ENCODE measurements at places on chromosomes 12 and 14. TPM values are rescaled to one million over a fixed set of nuclear protein-coding genes. Genes with fewer than 3 reads are reported as not detected.

- H3K36me3 ChIP-seq, result no peaks in the 10 kb centered on the region
- peaks cover 3% of the 10 kb centered on the region for H3K4me1 ChIP-seq
- DNase-seq, result no peak
- H3K4me3 ChIP-seq, result no peak overlapping the region
- no peak overlapping the region for H3K27ac ChIP-seq
Observed at GRCh38 chr12:91106283-91106682, 5.0 kb downstream of the LUM start.

GRCh38 chr12:108875682-108876361, 4.1 kb upstream of the DAO start:
- no peak overlapping the region for H3K4me3 ChIP-seq
- DNase-seq, result no peak
- peaks cover 6% of the 10 kb centered on the region for H3K27me3 ChIP-seq
- H3K27ac ChIP-seq, result no peak overlapping the region
- H3K36me3 ChIP-seq, result no peaks in the 10 kb centered on the region
- peaks cover 4% of the 10 kb centered on the region for H3K4me1 ChIP-seq

- H3K27ac ChIP-seq, result no peak overlapping the region
- no peaks in the 10 kb centered on the region for H3K27me3 ChIP-seq
- no peaks in the 10 kb centered on the region for H3K4me1 ChIP-seq
- H3K36me3 ChIP-seq, result no peaks in the 10 kb centered on the region
Observed at GRCh38 chr12:81859521-81859920, 100.4 kb upstream of the PPFIA2 start.

GRCh38 chr12:44155358-44155757, 319.5 kb downstream of the TMEM117 start:
- no peak for DNase-seq
- H3K27me3 ChIP-seq, result no peaks in the 10 kb centered on the region
- H3K4me3 ChIP-seq, result no peak overlapping the region
- H3K27ac ChIP-seq, result no peak overlapping the region
- H3K4me1 ChIP-seq, result no peaks in the 10 kb centered on the region

- no peak overlapping the region for H3K27ac ChIP-seq
- peak; percentile 29 for DNase-seq
- H3K4me1 ChIP-seq, result no peaks in the 10 kb centered on the region
- peaks cover 11% of the 10 kb centered on the region for H3K27me3 ChIP-seq
- no peak overlapping the region for H3K4me3 ChIP-seq
Observed at GRCh38 chr12:52600475-52600874, 788 bp downstream of the KRT72 start.

DNA sequence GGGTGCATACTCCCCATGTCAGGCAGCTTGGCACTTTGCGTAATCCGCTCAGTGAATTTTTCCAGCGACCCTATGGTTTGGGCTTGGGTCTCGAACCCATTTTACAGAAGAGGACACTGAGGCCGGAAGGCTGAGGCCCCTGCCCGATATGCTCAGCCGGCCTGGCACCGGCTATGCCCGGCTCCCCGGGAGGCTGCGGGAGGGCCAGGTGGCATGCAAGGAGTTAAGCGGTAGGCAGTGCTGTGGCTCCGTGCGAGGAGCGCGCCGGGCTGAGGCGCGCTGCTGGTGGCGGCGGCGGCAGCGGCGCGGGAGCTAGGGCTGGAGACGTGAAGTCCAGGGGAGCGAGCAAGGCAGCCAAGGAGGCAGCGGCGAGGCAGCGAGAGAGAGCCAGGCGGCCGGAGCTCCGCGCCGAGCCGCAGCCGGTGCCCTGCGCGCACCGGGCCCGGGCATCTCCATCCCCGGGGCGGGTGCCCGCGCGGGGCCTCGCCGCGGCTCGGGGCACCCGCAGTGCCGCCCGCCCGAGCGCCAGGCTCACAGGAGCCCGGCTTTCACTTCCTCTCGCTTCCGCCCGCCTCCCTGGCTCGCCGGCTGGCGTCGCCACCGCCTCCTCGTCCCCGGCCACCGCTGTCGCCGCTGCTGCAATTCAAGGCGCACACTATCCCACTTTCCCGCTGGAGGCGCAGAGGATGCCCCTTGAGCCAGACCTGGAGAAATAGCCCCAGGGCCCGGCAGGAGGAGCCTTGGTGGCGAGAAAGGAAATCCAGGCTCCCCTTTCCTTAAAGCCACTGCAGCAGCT, at the start of gene WSCD2:
WSCD2 (plus strand) TSS at position 272 of the 796 bp plus-strand sequence. CDS start 66,545 bp downstream, outside the sequence.
- H3K4me1 ChIP-seq, result peaks cover 10% of the 10 kb centered on the region
- H3K4me3 ChIP-seq, result peak within 1 kb of the TSS; percentile 77
- peaks cover 18% of the 10 kb centered on the region for H3K27me3 ChIP-seq
- peak within 1 kb of the TSS; percentile 92 for H3K27ac ChIP-seq

DNA sequence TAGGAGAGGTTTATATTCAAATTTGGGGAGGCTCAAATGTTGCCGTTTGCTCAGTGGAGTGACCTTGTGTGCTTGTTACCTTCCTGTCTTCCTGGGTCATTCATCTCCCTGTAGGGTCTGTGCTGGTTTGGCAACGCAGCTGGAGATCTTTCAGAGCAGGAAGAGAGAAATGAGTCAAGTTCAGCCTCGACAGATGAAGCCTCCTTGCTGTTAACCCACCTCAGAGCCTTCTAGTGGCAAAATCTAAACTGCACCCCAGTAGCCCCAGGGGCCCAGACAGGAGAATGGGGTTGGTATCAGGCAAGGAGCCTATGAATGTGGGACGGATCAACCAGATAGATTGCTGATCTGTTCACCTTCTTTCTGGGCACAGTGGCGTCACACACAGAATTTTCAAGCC, 999.3 kb downstream of the VRK1 start:
- H3K27ac ChIP-seq, result no peak overlapping the region
- no peak overlapping the region for H3K4me3 ChIP-seq
- DNase-seq, result peak; percentile 53
- H3K36me3 ChIP-seq, result no peaks in the 10 kb centered on the region

GRCh38 chr12:19369691-19370148, 69.6 kb upstream of the AEBP2 start:
- H3K36me3 ChIP-seq, result peaks cover 58% of the 10 kb centered on the region
- H3K27ac ChIP-seq, result no peak overlapping the region
- H3K4me1 ChIP-seq, result peaks cover 6% of the 10 kb centered on the region
- no peak for DNase-seq
- H3K4me3 ChIP-seq, result no peak overlapping the region
- no peaks in the 10 kb centered on the region for H3K27me3 ChIP-seq

- H3K4me3 ChIP-seq, result peak within 1 kb of the TSS; percentile 96
- peaks cover 58% of the 10 kb centered on the region for H3K4me1 ChIP-seq
- H3K27me3 ChIP-seq, result no peaks in the 10 kb centered on the region
- H3K27ac ChIP-seq, result peak within 1 kb of the TSS; percentile 97
- no peaks in the 10 kb centered on the region for H3K36me3 ChIP-seq
Observed at GRCh38 chr12:124566997-124567672, at the start of gene NCOR2. Gene NCOR2 (minus strand): TSS chr12:124567612. CDS start chr12:124495251, 72,361 bp downstream.

DNA sequence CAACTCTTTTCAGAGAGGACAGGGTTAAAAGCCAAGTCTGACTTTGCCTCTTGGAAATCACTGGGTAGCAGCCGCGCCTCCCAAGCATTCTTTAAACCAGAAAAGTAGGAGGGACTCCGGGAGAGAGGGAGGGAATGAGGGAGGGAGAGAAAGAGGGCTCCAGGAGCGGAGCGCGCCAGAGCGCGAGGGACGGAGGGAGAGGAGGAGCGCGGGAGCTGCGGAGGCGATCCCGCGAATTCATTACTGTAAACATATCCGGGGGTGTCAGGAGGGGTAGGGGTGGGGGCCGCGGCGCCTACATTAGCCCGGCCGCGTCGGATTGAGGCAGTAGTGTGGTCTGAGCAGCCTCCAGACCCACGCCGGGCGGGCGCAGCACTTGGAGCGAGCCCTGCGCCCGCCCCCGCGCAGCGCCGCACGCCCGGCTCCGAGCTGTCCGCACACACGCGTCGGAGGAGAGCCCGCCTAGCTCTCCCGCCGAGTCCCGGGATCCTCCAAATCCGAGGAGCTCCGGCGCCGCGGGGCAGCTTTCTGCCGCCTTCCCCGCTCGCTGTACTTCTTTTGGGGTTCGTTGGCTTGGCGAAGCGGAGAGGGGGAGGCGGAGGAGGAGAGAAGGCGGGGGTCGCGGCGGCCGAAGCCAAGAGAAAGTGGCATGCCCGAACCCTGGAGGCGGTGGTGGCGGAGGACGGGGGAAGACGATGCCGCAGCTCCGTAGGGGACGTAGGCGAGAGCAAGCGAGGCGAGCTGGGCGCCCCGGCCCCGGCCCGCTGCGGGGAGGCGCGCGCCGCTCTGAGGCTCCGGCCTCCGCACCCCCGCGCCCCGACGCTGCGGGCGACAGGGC, 3.3 kb downstream of the FLRT2 start:
- peaks cover 14% of the 10 kb centered on the region for H3K27me3 ChIP-seq
- H3K4me3 ChIP-seq, result peak overlapping the region; percentile 60
- H3K27ac ChIP-seq, result peak overlapping the region; percentile 66
- no peak for DNase-seq
- H3K36me3 ChIP-seq, result no peaks in the 10 kb centered on the region

GRCh38 chr12:13169272-13169671, 27.3 kb upstream of the EMP1 start:
- no peak for DNase-seq
- H3K27ac ChIP-seq, result no peak overlapping the region
- no peaks in the 10 kb centered on the region for H3K27me3 ChIP-seq
- H3K4me1 ChIP-seq, result no peaks in the 10 kb centered on the region
- H3K4me3 ChIP-seq, result no peak overlapping the region

- peaks cover 7% of the 10 kb centered on the region for H3K4me1 ChIP-seq
- no peak overlapping the region for H3K4me3 ChIP-seq
- no peak for DNase-seq
Observed at GRCh38 chr14:103854017-103854808, 6.8 kb upstream of the PPP1R13B start.

- DNase-seq, result no peak
- H3K27me3 ChIP-seq, result no peaks in the 10 kb centered on the region
- H3K4me3 ChIP-seq, result peak within 1 kb of the TSS; percentile 60
- H3K27ac ChIP-seq, result peak within 1 kb of the TSS; percentile 87
Observed at GRCh38 chr12:51907083-51907855, at the start of gene ACVRL1. Gene ACVRL1 (plus strand): TSS chr12:51907504. CDS start chr12:51912475, 4,971 bp downstream.

- no peak overlapping the region for H3K27ac ChIP-seq
- H3K36me3 ChIP-seq, result no peaks in the 10 kb centered on the region
- no peak for DNase-seq
Observed at GRCh38 chr12:32854097-32854496, 42.5 kb downstream of the PKP2 start.

GRCh38 chr12:114680604-114681069, 3.3 kb downstream of the TBX3 start:
- H3K27me3 ChIP-seq, result no peaks in the 10 kb centered on the region
- no peak overlapping the region for H3K27ac ChIP-seq

DNA sequence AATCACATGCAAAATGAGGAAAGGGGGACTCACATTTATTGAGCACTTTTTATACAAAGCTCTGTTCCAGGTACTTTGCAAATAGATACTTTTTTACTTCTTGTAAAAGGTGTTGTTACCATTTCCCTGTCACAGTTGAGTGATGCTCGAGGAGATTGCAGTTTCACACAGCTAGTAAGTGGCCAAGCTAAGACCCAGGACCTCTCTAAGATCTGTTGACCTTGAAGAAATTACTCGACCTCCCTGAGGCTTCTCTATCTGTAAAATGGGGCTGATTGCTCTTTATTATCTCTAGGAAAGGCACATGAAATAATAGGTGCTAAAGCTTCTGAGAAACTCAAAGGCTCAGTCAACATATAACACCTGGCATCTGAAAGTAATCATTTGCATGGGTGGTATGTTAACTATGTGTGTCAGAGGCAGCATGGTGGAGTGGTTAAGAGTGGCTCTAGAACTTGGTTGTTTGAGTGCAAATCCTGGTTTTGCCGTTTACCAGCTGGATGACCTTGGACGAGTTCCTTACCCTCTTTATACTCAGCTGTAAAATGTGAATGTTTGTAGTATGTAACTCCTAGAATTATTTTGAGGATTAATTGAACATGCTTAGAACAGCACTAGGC, 41.5 kb downstream of the IFT81 start:
- H3K27ac ChIP-seq, result no peak overlapping the region
- peaks cover 2% of the 10 kb centered on the region for H3K4me1 ChIP-seq
- H3K4me3 ChIP-seq, result no peak overlapping the region

DNA sequence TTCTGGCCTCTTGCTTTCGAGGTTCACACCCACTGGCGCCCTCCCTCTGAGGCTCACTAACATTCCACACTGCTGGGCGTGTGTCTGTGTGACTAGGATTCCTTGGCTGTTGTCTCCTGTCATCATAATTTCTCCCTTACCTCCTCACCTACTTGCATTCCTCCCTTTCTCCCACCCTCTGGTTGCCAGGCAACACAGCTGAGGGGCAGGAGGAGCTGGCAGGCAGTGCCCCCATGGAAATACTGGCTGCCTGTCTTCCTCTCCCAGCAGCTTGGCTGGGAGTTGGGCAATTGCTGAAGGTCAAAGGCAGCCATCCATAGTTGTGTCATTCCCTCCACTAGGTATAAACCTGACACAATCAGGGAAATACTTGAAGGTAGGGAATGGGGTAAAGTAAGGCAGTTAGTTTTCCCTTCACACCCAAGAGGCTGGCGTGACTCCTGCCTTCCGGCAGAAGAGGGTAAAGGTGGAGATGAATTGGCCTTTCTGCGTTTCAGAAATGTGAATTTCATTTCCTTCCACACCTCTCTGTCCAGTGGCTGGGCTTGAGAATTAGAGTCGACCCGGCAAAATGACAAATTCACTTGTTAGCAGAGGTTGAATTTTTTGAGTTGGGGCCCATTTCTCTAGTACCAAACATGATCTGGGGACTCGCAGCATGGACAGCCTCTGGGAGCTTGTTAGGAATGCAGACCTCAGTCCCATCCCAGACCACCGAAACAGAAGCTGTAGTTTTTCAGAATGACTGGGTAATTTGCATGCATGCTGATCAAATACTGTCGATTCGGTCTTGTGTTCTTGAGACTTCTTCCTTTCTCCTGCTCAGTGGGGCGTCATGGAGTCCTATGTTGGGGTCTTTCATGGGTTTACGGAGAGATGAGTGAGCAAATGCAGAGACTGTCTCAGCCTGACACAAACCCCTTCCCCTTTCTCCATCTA, 24.3 kb upstream of the EMP1 start:
- H3K27me3 ChIP-seq, result no peaks in the 10 kb centered on the region
- peak; percentile 26 for DNase-seq
- no peak overlapping the region for H3K4me3 ChIP-seq

GRCh38 chr12:124847113-124848074, 16.3 kb downstream of the SCARB1 start:
- no peak overlapping the region for H3K4me3 ChIP-seq
- peaks cover 35% of the 10 kb centered on the region for H3K4me1 ChIP-seq
- no peaks in the 10 kb centered on the region for H3K36me3 ChIP-seq
- H3K27ac ChIP-seq, result peak overlapping the region; percentile 39

Gene FBRSL1
- total RNA-seq, result 28.1 TPM

Gene ANKRD33
- total RNA-seq, result not detected

Gene RNASE1
- 270 TPM for total RNA-seq

Gene L2HGDH
- total RNA-seq, result 9.1 TPM

Gene NXPH4
- not detected for total RNA-seq

Gene SMAGP
- total RNA-seq, result 3.6 TPM

Gene PTCSC3
- not detected for total RNA-seq

Gene SUOX
- total RNA-seq, result 28.0 TPM

Gene INF2
- total RNA-seq, result 68.1 TPM

Gene TAS2R20
- 1.2 TPM for total RNA-seq

Gene RECQL
- 42.4 TPM for total RNA-seq

Gene P2RX2
- total RNA-seq, result 1.7 TPM

Gene ZNF705A
- not detected for total RNA-seq

Gene CABP1
- 2.5 TPM for total RNA-seq

Gene PXMP2
- total RNA-seq, result 59.7 TPM

Gene HSPB8
- total RNA-seq, result 573 TPM
